Stomach (tissue), 19 donors: ENCODE measurements at places on chromosomes 6 and 20.

DNA sequence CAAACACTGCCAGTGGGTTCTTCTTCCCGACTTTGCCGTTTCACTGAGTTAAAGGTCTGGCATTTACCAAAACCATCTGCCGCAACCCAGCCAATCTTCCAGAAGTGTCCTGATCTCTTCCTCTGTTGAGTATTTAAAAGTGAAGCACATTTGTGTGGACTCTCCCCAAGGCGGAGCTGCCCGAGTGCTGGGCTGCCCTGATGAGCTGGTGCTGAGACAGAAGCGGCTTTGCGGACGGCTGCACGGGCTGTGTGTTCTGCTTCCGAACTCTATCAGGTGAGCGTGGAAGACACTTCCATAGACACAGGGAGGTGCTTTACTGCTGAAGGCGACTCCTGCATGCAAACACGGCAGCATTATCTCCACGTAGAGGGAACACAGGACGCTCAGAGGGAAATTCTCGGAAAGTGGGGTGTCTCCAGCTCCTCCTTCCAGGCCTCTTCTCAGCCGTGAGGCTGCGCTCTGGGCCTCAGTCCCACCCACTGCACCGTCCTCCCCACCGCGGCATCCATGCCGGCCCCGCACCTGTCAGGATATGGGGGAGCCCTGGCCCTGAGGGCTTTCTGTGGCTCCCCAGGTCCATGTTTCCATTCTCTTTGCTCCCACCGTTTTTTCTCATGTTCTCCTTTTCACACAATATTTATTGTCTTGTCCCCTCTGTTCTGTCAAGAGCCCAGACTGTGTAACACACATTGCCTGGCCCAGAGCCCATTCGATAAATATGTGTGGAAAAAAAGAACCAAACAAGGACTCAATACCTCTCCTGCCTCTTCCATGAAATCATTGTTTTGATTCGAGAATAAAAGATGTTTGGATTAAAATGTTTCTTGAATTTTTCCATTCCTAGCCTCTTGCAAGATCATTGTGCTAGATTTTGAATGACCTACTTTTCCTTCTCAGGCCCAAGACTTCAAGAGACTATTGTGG, 205.1 kb downstream of the DLL1 start:
- DNase-seq: peak; percentile 25

DNA sequence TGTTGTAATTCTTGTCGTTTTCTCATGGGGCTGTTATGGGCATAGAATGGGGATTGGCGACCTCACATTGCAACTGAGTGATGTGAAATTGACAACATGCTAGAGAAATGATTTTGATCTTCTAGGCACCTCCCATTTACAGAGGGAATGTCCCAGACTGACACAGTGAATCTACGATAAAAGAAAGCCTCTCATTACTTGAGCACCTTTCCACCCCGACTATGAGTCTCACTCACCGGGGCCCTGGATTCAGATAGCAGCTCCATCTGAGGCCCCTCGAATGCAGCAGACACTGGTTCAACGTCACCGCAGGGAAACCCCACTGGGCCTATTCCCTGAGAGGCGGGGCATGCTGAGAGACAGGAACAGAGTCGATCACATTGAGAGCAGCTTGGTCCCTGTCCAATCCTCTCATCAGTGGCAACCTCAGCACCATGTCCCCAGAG, 49.1 kb downstream of the NFATC2 start:
- DNase-seq: no peak

GRCh38 chr6:141426400-141426980, 706.2 kb upstream of the GJE1 start:
- DNase-seq: no peak

- DNase-seq: no peak
Observed at GRCh38 chr20:62721511-62722370, 13.1 kb downstream of the NTSR1 start.

- no peak for DNase-seq
Observed at GRCh38 chr6:106051226-106051625, 34.9 kb upstream of the PRDM1 start.

DNA sequence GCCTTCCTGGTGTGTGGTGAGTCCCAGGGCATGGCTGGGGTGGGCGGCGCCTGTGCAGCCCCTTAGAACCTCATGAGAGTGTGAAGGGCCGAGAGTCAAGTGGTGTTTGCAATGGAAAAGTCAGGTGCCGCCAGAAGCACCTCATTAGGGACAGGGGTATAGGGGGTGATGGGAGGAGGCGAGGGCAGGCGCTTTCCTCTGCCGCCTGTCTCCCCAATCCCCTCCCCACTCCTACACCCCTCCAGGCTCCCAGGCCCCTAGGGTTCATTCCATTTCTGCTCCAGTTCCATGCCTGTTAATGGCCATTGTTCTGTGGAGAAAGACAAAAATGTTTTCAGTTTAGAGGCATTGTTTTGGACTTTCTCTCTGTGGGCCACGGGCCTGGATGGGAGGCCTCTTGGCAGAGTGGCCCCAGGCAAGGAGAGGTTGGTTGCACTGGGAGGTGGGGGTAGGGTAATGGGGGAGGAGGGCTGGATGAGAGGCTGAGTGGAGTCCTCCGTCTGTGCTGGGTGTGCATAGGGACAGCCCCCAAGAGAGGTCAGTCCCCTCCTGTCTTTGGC, 21.4 kb upstream of the SCUBE3 start:
- DNase-seq: no peak

DNA sequence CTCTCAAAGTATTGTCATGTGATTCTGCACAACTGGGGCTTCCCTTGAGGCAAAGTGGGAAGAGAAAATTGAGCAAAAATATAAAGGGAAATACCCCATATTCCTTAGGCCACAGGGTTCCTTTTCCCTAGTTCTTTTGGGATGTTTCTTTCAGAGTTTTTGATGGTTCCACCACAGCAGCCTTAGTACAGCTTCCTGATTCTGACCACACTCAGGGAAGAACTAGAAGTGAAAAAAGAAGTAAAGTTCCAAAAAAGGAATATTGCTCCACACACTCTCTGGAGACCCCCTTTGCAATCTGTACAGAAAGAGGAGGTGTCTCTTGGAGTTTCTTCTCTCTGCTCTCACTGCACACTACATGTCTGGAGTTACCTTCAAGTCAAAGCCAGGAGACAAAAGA, 27.9 kb upstream of the HLA-DQA2 start:
- DNase-seq: no peak

GRCh38 chr6:28943557-28944411, 20.0 kb upstream of the TRIM27 start:
- peak; percentile 89 for DNase-seq

DNA sequence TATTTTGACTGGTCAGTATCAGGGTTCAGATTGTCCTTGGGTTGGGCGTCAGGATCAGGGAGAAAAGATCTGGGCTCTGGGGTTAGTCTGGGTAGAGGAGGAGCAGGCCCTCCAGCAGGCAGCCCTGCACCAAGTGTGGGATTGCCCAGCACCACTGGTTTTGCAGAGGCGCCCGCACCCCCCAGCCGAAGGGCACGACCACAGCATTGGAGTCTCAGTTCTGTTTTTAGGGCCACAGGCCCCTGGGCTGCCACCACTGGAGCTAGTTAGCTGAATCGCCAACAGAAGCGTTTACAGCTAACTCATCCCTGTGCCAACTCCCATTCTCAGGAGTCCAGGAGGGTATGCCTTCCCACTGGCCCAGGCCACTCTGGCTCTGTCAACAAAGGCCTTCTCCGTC, 84.2 kb downstream of the TCP11 start:
- no peak for DNase-seq
